ENCODE measurements at places on chromosomes 4 and X.

- no peak for DNase-seq
Observed at GRCh38 chr4:85697854-85698253, 222.9 kb downstream of the ARHGAP24 start.

- no peak for DNase-seq
Observed at GRCh38 chrX:50497114-50497513, 26.5 kb upstream of the DGKK start.

- DNase-seq = no peak
Observed at GRCh38 chr4:45467157-45467556, 656.7 kb downstream of the GABRG1 start.

- DNase-seq = no peak
Observed at GRCh38 chrX:145832796-145833195, 15.2 kb downstream of the SLITRK2 start.

DNA sequence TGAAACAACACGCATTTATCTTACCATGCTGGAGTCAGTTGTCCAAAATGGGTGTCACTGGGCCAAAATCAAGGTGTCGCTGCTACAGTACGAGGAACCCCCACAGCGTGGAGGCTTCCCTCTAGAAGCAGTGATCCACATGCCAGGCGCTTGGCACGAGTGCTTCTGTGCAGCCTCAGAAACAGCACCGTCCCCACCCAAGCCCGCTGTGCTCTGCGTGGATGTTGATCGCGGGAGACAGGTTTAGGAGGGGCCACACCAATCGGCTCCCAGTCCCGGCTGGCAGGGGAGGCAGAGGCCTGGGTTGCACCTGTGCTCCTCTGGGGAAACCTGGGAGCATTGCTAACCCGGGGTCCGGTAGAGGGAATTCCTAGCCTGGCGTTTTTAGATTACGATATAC lies 165.5 kb upstream of the PSAPL1 start:
- DNase-seq = no peak

GRCh38 chrX:81263059-81263458 lies 61.2 kb downstream of the SH3BGRL start:
- no peak for DNase-seq

GRCh38 chr4:52994567-52994966 lies 132.4 kb downstream of the RASL11B start:
- no peak for DNase-seq

- DNase-seq = no peak
Observed at GRCh38 chrX:145552643-145553042, 265.0 kb upstream of the SLITRK2 start.

DNA sequence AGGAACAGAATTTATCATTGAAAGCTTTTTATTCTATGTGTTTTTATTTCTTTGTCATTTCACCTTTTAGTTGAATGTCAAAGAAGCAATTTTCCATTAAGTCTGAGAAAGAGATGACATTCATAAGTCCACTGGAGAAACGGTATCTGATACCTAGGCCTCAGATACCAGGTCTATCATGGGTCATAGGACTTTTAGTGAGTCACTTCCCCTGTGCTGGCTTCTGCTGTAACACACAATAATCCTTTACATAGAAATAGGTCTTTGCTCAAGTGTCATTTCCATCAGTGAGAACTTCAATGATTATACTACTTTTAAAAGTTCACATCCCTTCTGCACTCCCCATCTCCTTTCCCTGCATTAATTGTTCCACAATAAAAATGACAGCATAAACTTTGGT lies 125.5 kb upstream of the ARMCX2 start:
- DNase-seq = no peak

GRCh38 chr4:16118090-16118489 lies 34.3 kb upstream of the PROM1 start:
- no peak for DNase-seq

DNA sequence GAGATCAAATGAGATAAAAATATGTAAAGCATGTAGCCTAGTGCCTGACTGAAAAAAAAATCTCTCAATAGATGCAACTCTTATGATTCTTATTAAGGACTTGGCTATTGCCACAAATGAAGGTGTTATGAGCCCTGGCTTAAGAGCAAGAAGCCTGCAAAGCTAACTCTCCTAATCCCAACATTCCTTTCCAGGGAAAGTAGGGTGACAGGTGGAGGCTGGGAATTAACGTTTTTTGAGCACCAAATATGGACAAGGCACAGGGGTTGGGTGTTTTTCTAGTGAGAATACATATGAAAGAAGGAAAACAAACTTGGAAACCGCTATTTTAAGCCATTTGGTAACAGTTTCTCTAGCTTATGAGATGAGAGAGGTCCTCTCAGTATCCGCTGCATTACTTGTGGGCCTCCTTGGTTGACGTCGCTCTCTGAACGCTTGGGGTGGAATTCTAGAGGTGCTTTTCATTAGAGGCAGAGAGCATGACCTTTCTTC lies 2.4 kb downstream of the RHOH start:
- no peak for DNase-seq

DNA sequence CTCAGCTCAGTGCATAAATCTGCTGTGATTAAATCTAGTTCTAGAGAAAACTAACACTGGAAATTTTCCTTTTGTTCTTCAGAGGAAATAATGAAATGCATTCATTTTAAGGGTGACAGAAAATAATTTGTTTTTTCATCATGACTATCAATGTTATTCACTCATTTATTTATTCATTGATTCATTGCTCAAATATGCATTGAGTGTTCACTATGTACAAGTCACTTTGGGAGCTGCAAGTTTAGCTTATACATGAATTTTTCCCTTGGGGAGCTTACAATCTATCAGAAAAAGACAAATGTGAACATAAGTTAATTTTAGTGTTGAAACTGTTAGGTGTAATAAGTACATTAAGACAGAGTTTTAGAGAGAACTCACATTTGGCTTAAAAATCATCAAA lies 897.8 kb downstream of the CENPC start:
- DNase-seq = no peak

DNA sequence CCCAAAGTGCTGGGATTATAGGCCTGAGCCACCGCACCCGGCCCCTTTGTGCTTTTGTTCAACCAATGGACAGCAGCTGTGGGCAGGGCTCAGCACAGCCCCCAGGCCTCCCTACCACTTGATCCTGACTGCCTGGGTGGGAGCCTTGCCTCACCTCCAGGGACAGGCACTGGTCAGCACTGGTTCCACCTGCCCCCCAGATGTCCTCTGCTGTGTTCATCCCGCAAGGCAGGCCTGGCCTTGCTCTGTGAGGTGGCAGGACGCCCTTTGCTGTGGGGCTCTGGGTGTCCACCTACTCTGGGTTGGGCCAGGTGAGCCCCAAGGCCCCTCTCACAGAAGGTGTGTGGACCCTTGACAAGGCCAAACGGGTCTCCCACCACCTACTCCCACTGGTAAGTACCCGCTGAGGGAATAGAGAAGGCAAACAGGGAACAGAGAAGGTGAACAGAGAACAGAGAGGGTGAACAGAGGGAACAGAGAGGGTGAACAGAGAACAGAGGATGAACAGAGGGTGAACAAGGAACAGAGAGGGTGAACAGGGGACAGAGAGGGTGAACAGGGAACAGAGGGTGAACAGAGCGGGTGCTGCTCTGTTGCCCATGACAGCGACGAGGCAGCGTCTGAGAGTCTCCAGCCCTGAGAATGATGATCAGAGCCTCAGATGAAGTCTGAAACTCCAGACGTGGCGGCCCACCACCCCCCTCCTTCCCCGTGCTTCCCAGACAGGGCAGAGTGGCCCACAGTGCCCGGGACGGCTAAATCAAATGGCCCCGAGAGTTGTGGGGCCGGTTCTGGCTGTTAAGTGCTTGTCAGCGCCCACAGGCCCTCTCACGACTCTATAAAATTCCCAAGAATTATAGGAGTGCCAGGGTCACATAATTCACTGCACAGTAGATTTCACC lies 55.0 kb upstream of the NKX1-1 start:
- no peak for DNase-seq

GRCh38 chr4:43089730-43090129 lies 197.2 kb downstream of the GRXCR1 start:
- DNase-seq = no peak

GRCh38 chr4:8503801-8504200 lies 63.2 kb downstream of the TRMT44 start:
- no peak for DNase-seq

DNA sequence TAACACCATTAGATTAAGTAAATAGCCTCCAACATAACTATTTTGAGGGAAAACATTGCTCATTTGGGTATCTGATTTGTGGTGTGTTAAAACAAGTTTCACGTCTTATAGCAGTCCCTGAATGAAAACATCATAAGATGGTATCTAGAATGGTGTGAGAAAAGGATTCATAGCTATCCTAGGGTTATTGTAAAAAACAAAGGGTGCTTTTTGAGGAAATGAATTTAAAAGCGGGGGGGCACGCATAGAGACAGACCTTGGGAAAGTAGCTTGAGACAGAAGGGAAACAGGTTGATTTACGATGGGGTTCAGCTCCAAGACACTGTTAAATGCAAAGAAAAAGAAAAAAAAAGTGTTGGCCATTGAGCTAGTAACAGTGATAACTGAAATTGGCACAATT lies 768 bp upstream of the CXCL10 start:
- DNase-seq = no peak

- DNase-seq = no peak
Observed at GRCh38 chr4:78166622-78167021, 109.5 kb downstream of the FRAS1 start.

GRCh38 chr4:35102066-35102465 lies 1142.2 kb downstream of the ARAP2 start:
- no peak for DNase-seq

DNA sequence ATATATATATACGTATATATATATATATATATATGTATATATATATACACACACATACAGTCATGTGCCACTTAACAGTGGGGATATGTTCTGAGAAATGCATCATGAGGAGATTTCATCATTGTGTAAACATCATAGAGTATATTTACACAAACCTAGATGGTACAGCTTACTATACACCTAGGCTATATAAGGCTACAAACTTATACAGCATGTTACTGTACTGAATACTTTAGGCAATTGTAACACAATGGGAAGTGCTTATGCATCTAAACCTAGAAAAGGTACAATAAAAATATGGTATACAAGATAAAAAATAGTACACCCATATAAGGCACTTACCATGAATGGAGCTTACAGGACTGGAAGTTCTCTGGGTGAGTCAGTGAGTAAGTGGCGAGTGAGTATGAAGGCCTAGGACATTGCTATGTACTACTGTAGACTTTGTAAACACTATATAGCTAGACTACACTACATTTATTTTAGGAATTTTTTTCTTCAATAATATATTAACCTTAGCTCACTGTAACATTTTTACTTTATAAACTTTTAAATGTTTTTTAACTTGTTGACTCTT lies 13.2 kb upstream of the CCSER1 start:
- DNase-seq = no peak
